ENCODE measurements at places on chromosomes 1 and 21. TPM values are rescaled to one million over a fixed set of nuclear protein-coding genes. Genes with fewer than 3 reads are reported as not detected.

DNA sequence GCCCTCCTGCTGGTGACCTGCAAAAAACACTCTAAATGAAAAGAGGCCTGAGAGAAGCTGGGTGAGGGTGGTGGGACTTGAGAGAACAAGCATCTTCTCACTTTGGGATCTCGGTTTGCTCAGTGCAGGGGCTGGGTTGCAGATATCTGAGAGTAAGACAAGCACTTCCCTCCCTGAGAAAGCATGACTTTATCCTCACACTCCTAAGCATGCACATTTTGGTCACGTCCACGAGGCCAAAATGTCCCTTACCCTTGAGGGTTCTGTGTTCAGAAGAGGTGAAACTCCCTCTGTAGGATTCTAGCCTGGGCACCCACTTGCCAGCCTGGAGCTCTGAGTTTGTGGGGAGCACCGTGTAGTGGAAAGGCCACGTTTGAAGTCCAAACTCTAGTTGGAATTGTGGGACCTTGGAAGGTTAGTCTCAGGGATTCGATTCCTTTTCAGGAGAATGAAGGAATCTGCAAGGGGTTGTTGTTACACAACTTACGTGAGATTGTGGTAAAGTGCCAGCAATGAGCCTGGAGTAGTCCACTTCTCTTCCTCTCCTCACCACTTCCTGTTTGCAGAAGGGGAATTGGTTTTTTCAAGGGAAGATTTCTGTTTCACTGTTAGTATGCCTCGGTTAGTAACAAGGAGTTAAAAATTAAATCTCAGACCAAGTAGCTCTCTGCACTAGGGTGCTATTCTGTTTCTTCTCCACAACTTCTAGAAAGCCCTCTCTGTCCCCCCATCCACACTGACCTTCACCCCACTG lies 3.0 kb downstream of the FCAMR start:
- no peak for DNase-seq

GRCh38 chr21:38986406-38986805 lies 180.7 kb downstream of the ETS2 start:
- DNase-seq, result no peak

GRCh38 chr1:25900219-25900618 lies 6.0 kb downstream of the STMN1 start:
- DNase-seq, result no peak

Gene MEX3A
- total RNA-seq, result 49.8 TPM

- DNase-seq, result no peak
Measured at GRCh38 chr1:56522680-56523079, 56.7 kb downstream of the PLPP3 start.

DNA sequence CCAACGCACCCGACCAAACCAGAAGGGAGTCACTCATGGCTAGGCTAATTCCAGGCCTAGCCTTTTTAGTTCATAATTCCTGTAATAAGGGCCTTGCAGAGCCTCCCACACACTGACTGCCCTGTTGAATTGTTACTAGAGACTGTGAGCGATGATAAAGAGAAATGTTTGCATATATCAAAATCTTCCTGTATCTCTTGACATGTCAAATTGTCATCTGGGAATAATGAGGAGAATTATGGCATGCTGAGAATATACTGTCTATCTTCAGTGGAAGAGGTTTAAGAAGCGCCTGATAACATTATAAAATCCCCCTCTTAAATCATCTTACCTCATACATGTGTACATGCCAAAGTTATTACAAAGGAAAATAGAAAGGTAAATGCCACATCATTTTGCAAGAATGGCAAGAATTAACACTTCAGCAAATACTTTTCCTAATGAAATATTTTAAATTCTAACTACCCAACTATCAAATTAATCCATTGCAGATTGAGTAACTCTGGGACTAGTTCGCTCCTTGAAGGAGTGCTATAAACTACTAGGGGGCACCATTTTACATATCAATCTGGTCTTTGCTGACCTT lies 144.1 kb downstream of the CENPF start:
- no peak for DNase-seq

DNA sequence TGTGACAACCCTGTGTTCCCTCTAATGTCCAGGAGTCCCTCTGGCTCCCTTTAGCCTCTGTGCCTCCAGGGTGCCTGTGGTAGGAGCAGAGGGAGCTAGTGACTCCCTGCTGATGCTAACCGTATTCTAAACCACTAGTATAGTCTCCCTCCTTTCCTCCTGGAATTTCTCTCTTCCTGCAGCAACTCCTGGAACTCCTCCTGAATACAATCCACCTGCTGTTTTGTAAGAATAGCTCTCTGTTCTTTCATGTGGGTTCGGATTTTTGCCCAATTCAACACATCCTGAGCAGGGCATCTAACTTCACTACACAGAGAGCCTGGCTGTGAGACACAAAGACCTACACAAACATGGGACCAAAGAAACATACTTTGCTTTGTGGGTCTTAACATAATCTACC lies 107.9 kb downstream of the RUNX1 start:
- no peak for DNase-seq

GRCh38 chr1:158016651-158017335 lies 23.3 kb downstream of the KIRREL1 start:
- DNase-seq, result no peak

GRCh38 chr21:17250778-17251241 lies 262.0 kb upstream of the CXADR start:
- no peak for DNase-seq

Gene PODN
- total RNA-seq, result 8.9 TPM

DNA sequence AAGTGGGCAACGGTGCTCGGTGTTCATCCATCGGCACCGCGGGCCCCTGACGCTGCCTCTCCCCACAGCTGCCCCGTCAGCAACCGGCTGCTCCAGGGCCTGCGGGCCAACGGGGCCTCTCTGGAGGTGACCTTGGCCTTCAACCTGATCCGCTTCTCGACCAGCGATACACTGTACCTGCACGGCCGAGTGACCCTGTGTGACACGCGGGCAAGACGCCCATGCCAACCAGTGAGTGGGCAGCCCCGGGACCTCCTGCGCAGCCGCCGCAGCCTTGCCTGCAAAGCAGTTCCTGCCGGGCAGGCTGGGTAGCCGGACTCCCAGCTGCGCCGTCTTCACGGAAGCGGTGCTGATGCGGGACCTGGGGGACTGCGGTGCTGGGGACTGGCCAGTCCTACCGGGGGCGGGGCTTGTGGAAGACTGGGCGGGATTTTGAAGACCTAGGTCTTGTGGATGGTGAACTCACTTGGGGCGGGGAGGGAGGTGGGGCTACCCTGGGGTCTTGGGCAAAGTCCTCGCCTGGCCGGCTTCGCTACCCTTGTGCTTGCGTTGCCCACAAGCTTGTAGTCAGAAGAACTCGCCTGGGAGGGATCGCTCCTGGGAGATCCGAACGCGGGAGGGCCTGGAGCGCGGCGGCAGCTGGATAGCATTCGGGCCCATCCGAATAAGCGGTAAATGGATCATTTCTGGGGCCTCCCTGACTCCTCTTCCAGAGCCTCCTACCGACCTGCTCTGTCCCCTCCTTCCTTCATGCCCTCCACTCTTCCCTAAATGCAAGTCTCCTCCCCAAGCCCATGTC lies 8.8 kb upstream of the CEP85 start:
- peak; percentile 65 for DNase-seq

Gene VHLL
- total RNA-seq, result 0.64 TPM

DNA sequence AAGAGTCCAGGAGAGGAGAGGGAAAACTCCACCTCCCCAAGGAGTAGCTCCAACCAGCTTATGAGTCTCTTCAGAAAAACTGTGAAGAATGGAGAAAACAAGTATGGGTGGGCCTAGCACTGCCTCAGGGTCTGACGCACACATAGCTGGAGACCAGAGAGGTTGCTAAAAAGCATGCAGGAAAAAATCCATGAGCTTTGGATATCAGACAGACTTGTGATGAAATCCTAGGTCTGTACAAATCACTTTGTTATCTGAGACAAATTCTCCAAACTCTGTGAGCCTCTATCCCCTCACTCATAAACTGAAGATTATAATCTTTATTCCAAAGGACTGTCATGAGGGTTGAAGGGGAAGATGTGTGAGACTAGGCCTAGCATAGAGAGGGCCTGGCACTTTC lies 141.5 kb upstream of the FGGY start:
- DNase-seq, result no peak

Gene OR2T12
- total RNA-seq, result not detected

Gene S100A12
- 1.3 TPM for total RNA-seq

Gene MIXL1
- 0.18 TPM for total RNA-seq

- DNase-seq, result no peak
Measured at GRCh38 chr1:18794561-18794960, 64.9 kb downstream of the TAS1R2 start.

Gene KRTAP19-3
- not detected for total RNA-seq
